Karpas-422 (cell line): ENCODE measurements at places on chromosomes 2 and 18.
A peak's percentile ranks its signal among the peaks of the same experiment; 100 is the strongest.

GRCh38 chr2:33275689-33276444, 200.6 kb upstream of the RASGRP3 start:
- DNase-seq = no peak

DNA sequence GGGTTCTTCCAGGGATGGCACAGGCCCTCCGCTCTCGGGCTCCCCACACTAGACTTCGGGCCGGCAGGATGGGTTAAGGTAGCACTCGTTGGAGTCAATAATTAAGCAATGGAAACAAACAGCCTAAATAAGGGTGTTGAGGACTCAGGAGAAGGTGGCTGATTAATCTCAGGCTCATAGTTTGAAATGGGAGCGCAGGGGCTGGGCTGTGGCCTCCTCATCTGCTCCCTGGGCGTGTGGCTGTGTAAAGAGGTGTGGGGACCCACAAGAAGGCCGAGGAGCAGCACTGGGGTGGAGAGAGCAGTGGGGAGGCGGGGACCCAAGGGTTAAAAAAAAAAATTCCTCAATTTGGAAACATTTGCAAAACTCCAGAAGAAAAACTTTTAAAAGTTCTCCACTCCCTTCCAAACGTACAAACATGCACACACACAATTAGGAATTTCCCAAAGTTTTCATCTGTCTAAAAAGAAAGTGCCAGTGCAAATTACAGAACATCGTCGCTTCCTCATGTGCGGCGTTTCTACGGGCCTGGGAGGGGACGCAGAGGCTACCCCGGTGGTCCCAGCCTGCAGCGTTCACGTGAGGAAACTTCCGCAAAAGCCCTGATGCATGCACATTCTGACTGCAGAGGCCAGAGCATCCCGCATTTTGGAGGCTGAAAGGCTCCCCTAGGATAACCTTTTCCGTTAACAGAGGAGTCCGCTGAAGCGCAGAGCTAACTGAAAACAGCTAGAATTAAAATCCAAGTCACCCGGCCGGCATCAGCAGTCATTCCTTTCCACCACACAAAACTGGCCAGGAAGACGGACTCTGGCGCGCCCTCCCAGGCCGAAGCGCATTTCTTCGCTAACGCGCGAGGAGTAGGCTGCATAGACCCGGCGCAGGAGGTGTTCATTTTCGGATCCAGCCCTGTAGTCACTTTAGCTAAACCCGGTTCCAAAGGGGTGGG, 1.0 kb upstream of the TUBB6 start:
- DNase-seq = no peak

DNA sequence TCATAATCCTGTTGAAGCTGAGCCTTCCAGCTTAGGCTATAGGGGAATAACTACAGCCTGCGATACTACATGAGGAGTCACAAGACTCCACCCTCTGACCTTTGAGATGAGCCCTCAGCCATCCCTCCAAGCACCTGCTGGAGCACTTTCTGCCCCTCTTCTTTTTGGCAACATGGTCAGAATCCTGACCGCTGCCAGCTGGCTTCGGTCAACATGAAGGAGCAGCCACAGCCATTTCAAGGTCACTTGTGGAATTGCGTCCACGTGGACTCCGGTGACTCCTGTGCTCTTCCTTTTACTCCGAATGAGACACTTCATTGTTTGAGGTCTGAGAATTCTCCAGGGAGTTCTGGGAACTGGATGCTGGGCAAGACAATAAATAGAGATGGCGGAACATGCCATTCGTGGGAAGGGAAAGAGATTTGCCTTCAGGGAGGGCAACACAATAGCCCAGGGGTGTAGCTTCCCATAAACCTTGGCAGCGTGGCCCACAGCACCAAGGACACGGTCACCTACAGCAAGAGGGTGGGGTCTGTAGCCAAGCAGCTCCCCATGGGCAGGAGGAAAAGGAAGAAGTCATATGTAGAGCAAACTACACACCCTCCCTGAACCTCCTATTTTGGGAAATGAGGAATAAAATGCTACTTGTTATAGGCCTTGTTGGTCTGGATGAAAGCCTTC, 73.3 kb upstream of the PPP1CB start:
- DNase-seq = no peak

GRCh38 chr2:46447649-46448048, 31.7 kb upstream of the TMEM247 start:
- DNase-seq = no peak

DNA sequence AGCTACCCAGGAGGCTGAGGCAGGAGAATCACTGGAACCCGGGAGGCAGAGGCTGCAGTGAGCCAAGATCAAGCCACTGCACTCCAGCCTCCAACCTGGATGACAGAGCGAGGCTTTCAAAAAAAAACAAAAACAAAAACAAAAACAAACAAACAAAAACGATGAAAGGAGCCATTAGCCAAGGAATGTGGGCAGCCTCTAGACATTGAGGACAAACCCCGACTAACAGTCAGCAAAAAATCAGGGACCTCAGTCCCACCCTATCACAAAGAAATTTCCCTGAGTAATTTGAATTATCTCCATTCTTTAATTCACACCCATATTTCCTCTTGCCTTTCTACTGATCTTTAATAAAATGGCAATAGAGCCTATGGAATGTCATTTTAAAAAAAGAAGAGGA, 75.8 kb downstream of the MBD2 start:
- DNase-seq = no peak

- peak; percentile 44 for DNase-seq
Observed at GRCh38 chr2:237322564-237322963, 91.4 kb downstream of the COL6A3 start.

GRCh38 chr2:232611559-232612218, 21.7 kb upstream of the EFHD1 start:
- DNase-seq = peak; percentile 87

DNA sequence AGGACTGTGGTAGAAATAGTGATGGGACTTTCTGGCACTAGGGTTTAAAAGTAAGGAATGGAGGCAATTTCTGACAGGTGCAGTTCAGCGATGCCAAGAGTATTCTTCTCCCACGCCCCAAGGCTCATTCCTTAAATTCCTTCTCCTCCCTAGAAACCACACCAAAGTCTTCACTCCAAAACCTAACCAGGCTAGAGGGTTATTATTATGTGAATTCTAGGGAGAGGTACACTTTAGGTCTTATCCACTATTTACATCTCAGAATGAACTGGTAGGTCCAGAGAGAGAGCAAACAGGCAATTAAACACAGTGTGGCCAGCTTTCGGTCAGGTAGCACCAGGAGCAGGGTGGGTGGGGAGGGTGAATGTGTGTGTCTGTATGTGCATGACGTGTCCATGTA, 11.4 kb downstream of the IL1F10 start:
- DNase-seq = no peak

- no peak for DNase-seq
Observed at GRCh38 chr2:191696001-191696400, 18.1 kb downstream of the NABP1 start.

- peak; percentile 87 for DNase-seq
Observed at GRCh38 chr18:72652990-72653593, 109.0 kb upstream of the CBLN2 start.

- DNase-seq = no peak
Observed at GRCh38 chr2:10001586-10001985, 41.8 kb upstream of the KLF11 start.

GRCh38 chr18:61953161-61953560, 60.4 kb upstream of the RNF152 start:
- no peak for DNase-seq

GRCh38 chr18:23154823-23155500, 19.7 kb downstream of the CABLES1 start:
- DNase-seq = no peak

- no peak for DNase-seq
Observed at GRCh38 chr2:217263756-217264155, 403.9 kb upstream of the TNP1 start.

GRCh38 chr2:148273158-148273691, 252.3 kb downstream of the MBD5 start:
- DNase-seq = no peak

DNA sequence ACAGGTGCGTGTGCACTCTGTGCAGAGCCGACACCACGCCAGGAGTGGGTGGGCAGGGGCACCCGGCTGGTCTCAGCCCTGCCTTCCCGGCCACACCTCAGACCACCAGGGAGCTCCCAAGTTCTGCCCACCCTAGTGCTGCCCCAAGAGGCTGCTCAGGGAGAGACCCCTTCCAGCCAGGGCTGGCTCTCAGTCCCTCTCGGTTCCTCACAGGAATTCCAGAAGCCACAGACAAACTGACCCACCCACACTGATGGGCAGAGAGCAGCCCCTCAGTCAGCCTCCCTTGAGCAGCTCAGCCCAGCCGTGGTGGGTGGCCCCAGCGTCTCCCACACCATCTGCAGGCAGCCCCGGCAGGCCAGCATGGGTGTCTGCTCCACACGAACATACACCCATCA, 33.8 kb downstream of the GPC1 start:
- DNase-seq = no peak

DNA sequence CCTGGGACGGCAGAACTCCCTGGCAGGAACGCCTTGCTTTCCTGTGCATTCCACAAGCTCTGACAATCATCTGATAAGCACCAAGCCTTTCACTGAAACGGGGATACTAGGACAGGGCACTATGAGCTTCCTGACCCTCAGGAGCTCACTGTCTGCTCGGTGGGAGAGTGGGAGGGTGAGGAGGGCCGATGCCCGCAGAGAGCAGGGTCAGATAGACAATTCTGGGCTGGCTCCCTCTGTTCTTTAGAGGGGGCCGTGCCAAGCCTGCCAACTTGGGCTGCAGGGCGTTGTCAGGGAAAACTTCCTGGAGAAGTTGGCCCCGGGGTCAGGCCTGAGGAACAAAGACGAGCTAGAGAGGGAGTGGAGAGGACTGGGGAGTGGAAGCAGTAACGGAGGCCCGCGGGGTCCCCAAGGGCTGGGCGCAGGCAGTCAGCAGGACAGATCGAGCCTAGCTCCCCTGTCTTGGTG, 82.0 kb downstream of the CTAGE1 start:
- DNase-seq = no peak

DNA sequence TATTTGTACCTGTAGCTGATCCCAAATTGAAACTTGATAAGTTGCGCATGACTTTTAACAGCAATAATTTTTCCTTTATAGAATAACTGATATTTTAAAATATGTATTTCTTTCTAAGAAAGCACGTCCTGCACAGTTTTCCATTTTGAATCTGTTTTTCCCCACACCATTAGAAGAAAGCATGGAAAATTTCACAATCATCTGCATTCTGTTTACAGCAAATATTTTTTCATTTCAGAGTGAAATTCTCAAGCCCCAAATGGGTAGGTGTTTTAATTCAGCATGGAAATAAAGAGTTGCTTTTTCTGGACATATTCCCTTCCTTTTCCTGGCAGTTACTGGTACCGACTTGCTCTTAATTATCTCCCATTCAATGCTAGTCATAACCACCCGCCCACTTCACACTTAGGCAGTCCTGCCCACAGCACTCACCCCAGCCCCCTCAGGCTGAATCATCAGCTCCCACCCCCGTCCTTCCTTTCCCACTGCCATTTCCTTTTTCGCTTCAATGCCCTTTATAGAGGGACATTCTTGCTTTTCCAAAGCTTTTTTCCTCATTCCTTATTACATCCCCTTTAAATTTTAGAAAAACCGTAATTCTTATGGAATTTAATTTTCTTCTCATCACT, 89.2 kb upstream of the GLS start:
- no peak for DNase-seq

DNA sequence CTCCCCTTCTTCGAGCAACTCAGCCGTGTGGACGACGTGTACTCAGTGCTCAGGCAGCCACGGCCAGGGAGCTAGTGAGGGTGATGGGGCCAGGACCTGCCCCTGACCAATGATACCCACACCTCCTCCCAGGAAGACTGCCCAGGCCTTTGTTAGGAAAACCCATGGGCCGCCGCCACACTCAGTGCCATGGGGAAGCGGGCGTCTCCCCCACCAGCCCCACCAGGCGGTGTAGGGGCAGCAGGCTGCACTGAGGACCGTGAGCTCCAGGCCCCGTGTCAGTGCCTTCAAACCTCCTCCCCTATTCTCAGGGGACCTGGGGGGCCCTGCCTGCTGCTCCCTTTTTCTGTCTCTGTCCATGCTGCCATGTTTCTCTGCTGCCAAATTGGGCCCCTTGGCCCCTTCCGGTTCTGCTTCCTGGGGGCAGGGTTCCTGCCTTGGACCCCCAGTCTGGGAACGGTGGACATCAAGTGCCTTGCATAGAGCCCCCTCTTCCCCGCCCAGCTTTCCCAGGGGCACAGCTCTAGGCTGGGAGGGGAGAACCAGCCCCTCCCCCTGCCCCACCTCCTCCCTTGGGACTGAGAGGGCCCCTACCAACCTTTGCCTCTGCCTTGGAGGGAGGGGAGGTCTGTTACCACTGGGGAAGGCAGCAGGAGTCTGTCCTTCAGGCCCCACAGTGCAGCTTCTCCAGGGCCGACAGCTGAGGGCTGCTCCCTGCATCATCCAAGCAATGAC, 4.8 kb downstream of the CTDSP1 start:
- DNase-seq = no peak

DNA sequence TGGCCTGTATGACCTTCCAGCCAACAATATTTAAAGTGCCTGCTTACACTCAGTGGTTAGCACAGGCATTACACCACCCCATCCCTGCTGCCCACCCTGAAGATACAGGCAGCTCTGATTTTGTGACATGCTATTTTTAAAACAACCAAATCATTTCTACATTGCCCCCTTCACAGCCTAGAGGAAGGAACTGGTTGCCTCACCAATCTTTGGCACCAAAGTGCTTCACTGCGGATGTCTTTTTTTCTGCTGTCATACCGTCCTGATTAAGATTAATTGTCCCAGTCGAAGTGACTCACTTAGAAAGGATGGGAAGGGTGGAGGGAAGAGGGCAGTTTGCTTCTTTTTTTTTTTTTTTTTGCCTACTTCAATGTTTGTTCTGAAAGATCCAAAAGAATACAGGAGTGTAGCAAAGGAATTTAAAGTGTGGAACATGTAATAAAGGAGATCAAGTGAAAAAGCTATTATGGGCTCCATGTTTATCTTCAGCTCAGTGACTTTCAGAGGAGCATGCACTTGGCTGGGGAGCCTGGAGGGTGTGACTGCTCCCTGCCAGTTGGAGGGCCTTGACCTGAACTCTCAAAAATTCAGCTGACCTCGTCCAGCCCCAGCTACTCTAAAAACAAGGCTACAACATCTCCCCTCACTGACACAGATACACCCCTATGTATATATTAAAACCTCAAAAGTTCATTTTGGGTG, 501.1 kb upstream of the TNP1 start:
- DNase-seq = no peak

GRCh38 chr2:197010200-197011020, 83.9 kb upstream of the PGAP1 start:
- DNase-seq = no peak

DNA sequence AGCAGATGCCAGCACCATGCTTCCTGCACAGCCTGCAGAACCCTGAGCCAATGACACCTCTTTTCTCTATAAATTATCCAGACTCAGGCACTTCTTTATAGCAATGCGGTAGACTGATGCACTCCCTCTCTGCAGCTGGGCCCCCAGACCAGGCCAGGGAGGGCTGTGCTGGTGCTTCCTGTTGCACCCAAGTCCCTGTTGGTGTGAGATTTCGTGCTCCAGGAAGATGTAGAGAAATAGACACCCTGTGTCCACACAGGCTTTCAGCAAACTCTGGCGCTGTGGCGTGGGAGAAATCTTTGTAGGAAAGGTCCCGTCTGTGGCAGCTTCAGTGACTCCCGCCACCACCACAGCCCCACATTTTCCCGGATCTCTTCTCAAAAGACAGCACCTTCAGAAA, 572.2 kb downstream of the GALR1 start:
- DNase-seq = no peak
